ENCODE measurements at places on chromosomes 7 and 10.

DNA sequence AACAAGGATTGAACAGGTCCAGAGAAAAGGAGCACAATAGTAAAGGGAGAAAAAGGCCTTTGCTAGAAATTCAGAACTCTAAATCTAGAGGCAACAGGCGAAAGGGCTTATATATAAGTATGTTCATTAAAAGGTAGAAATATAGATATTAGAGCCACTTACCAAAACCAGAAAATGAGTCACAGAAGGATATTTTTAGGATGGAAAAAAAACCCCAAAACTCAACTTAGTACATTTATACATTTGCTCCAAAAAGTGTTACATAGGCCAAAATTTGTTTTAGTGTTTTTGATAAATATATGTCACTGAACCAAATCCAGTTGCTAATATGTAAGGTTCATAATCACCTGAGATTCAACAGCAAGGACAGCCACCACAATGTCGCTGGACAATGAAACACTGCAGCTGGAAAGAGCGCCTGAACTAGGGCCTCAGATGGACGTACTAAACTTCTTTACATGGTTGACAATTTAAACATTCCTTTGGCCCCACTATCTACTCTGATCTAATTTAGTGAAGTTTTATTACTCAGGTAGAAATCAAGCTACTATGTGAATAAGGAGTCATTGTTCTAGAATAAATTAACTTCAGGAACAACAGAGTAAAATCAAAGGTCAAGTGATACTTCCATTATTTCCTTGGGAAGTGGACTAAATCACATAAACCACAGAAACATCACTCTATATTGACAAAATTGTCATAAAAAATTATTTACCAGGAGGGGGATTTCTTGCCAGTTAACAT, 10.9 kb downstream of the FAM3C start:
- DNase-seq: no peak

DNA sequence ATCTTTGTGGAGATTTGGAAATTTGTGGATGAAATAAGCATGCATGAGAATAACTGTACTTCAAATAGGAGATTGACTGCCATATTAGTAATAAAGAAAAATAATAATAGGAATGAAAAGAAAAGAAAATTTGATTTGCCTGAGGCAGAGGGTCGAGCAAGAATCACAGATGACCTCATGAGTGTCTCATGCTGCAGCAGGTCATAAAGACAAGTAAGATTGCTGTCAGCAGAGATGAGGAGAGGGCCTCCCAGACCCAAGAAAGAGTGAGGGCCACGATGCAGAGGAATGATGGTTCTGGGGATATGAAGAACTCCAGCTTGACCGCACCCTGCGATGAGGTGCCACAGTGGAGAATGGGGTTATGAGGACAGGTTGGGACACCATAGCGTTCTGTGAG, 39.2 kb downstream of the TOMM7 start:
- DNase-seq: no peak

DNA sequence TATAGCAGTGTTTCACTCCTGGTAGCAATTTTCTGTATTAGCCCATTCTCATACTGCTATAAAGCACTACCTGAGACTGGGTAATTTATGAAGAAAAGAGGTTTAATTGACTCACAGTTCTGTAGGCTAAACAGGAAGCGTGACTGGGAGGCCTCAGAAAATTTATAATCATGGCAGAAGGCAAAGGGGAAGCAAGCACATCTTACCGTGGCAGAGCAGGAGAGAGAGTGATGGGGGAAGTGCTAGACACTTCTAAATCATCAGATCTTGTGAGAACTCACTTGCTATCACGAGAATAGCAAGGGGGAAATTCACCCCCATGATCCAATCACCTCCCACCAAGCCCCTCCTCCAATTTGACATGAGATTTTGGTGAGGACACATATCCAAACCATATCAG, 131.6 kb upstream of the EFCAB10 start:
- DNase-seq: no peak

DNA sequence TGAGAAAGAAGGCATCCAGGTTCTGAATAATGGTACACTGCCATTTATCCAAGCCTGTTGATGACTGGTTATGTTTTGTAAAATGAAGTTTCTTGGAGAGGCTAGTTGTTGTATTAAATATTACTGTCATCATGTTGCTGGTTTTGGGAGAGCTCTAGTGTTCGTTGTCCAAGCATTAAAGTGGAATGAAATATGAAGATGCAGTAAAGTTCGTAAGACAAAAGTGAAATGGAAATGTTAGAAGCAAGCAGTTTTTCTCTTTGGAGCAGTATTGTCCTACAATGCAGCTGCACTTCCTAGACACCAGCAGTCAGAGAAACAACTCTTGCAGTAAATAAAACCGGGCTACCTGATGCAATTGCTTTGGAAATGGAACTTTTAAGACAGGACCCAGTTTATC, 156.8 kb upstream of the FZD1 start:
- no peak for DNase-seq

- DNase-seq: no peak
Measured at GRCh38 chr10:113402602-113403001, 150.3 kb upstream of the HABP2 start.

DNA sequence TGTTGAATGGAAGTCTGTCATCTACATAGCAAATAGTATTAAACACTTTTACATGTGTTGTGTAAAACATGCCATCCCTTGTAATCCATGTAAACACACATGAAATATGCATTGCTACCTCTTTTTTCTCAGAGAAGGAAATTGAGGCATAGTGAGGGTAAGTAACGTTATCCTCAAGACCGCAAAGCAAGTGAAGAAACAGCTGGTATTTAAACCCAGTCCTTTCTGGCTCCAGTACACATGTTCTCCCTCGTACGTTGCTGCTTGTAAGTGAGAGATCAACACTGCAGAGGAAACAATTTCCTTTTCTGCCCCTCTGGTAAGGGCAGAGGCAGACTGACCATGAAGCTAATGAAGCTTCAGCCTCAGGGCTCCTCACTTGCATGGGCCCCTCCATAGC, 28.5 kb downstream of the MAP3K8 start:
- no peak for DNase-seq

GRCh38 chr10:88382699-88383098, 200.4 kb downstream of the RNLS start:
- DNase-seq: no peak

DNA sequence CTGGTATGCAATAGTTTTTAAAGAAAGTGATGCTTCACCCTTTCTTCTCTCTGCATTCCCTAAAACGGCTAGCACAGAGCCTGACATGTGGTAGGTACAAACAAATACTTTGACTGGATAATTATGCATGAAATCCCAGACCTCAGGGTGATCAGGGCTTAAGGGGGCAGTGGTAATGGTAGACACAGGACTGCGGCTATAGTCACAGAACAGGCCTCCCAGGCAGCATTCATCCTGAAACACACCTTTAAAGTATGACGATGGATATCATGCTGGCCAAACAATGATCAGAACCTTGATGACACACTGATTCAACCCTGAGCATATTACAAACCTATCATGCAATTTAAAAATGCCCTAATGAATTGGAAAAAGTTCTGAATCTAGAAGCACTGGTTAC, 110.8 kb downstream of the PIP4K2A start:
- DNase-seq: no peak

GRCh38 chr10:92103376-92104090, 180.0 kb downstream of the BTAF1 start:
- no peak for DNase-seq

GRCh38 chr7:106679153-106679931, 18.4 kb upstream of the CCDC71L start:
- DNase-seq: no peak

DNA sequence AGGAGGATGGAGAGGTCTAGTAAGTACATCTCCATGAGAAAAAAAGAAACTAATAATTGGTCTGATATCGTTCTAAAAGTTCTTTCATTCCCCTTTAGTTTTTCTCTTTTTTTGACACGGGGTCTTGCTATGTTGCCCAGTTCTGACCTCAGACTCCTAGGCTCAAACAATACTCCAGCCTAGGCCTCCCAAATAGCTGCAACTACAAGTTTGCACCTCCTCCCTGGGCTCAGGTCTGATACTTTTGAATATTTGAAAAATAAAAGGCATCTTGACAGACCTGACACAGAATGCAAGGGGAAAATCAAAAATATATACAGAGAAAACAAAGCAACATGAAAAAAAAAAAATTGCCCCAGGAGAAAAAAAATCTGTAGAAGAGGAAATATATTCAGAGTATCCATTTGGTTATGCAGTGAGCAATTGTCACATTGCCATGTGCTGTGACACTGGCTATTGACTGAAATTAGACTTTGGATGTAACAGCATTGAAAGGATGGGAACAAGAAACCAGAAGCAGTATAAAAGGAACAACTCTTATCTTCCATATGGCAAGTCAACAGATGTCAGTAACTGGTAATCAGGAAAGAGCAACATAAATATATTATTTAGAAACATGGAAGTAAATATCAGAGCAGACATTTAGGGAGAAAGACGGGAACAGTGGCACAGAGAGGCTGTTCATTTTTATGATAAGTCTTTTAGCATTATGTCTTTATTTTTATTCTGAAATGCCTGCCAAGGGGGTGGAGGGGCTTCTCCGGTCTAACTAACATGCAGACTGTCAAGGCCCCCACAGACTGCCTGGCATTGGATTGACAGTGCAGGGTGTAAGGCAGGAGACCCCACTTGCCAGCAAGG, 408.4 kb downstream of the PARD3 start:
- DNase-seq: no peak

DNA sequence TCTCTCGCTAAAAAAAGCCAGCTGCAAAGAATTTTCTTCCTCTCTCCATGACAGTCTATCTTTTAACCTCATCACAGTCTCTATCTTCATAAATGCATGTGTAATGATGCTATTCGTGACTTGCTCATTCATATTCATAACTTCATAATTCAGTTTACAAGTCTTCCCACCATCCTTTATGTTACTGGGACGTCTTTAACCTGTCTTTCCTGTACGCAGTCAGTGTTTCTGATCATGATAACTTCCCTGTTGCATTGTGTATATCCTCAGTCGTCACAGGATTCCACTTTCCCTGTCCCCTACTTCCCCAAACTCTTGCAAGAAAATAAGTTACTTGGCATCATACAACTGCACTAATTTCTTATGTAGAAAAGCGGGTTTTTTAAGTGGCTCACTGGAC, 165.6 kb upstream of the ASAH2 start:
- DNase-seq: no peak

GRCh38 chr7:69781412-69781846, 183.2 kb downstream of the AUTS2 start:
- no peak for DNase-seq

DNA sequence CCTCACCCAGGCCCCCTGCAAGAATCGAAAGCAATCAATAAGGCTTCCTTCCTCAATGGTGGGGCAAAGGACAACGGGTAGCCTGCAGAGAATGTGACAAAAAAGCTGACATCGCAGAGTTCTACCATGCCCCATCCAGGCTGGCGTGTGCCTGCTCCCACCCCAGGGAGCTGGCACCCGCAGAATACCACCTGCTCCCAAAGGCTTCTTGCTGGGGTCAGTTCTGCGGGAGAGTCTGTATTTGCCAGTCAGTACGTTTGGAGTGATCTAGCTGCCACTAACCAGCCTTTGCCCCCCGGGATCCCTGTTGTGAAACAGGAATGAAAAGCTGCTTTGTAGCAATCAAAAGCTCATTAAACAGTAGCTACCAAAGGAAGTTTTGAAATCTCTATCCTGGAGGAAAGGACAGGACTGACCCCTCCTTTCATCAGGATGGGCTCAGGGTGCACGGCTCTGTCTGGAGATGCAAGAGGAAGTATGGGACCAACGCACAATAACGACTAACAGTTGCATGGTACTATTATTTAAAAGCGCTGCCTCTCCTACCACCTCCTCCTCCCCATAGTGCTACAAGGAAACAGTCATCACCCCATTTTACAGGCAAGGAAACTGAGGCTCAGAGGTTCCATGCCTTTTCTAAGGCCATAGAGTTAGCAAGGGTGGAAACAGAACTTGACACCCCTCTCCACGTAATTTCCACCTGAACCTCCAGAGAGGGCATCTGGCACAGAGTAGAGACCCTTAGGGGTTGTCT, 67.0 kb downstream of the FGFR2 start:
- no peak for DNase-seq

- no peak for DNase-seq
Measured at GRCh38 chr7:80434047-80434446, 77.8 kb downstream of the GNAT3 start.

- DNase-seq: no peak
Measured at GRCh38 chr10:99730026-99730425, 1.9 kb downstream of the COX15 start.

DNA sequence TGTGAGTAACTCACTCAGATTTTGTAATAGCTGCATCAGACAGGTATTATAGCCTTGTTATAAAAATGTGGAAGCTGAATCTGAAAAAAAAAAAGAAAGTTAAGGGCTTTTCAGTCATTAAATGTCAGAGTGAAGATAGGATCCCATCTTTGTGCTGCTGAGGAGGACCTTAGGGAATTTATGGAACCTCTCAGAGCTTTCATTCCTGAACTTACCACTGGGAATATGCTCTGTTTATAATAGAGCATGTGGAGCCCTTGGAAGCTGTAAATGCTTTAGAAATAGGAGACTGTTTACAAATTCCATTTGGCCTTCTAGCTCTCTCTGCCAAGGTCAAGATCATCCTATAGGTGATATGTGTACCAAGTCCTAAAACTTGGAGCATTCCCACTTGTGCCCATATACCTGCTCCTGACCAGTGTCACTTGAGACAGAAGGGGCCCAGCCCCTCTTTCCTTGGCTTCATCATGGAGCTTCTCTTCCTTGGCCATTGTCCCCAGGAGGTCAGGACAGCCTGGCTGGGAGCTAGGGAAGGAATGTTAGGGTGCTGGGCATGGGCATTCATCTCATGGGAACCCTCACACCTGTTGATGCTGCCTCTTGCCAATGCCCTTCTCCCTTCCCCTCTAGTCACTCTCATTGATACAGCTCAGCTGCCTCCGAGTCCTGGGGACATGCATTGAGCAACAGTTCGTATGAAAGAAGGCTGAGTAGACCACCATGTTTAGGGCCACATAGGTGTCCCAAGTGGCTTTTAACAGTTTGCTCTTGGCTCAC, 105.3 kb downstream of the LRRC18 start:
- DNase-seq: no peak

DNA sequence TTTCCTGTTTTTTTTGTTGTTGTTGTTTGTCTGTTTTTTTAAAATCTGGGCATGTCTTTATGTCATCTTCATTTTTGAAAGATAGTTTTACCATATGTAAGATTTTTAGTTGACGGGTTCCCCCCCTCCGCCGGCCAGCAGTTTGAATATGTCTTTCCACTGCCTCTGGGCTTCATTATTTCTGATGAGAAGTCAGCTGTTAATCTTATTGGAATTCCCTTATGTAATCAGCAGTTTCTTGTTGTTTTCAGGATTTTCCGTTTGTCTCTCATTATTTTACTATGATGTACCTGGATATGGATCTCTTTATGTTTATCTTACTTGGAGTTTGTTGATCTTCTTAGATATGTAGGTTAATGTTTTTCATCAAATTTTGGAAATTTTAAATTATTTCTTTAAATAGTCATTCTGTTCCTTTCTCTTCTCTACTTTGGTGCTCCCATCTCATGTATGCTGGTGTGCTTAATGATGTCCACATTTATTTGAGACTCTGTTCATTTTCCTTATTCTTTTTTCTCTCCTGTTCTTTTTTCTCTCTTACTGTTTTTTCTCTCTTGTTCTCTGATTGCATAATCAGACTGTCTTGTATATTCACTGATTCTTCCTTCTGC, 9.7 kb downstream of the EXOC6 start:
- DNase-seq: no peak

Measured in C1 segment of cervical spinal cord (tissue), 14 donors.